ENCODE measurements at places on chromosomes 7 and 10. TPM values are rescaled to one million over a fixed set of nuclear protein-coding genes. Genes with fewer than 3 reads are reported as not detected.

The VWDE gene
- total RNA-seq: 0.55 TPM

DNA sequence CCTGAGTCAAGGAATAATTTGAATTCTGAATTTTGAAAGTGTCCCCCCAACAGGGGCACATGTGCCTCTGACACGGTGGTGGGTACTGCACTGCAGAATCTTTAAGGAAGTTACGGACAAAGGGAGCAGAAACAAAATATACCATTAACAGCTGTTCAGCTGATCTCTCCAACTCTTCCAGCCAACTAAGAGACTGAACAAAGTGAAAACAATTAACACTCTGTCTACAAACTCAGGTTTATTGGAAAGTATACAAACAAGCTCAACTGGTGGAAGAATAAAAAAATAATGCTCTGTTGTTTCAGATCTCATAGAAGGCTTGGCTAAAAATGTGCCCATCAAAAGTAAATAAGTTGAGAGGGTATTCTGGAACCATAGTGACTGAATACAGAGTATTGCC is 34.4 kb downstream of the ASB4 start:
- H3K27ac ChIP-seq: no peak overlapping the region
- H3K27me3 ChIP-seq: no peaks in the 10 kb centered on the region
- DNase-seq: no peak
- no peak overlapping the region for H3K4me3 ChIP-seq

- H3K27me3 ChIP-seq: no peaks in the 10 kb centered on the region
- no peak for DNase-seq
- H3K27ac ChIP-seq: no peak overlapping the region
These were observed 128.1 kb upstream of the ANK3 start for GRCh38 chr10:60517805-60518204.

- H3K36me3 ChIP-seq: no peaks in the 10 kb centered on the region
- no peak overlapping the region for H3K4me3 ChIP-seq
These were observed 565.5 kb upstream of the IGFBP3 start for GRCh38 chr7:46486256-46487206.

DNA sequence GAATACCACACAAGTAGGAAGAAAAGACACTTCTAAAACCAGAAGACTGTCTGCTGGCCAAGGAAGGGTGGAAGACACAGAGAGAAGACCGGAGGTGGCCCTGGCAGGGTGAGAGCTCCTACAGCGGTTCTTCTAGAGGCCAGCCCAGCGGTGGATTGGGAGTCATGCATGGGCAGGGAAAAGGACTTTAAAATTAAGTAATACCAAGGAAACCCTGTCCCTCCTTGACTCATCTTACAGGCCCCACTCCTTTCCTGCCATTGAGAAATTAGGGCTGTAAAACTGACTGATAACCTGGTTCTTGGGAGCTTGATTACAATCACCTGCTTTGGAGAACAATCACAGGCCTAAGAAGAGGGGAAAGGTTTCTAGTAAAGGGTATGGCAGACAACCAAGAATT is 16.1 kb downstream of the CALML3 start:
- H3K4me1 ChIP-seq: no peaks in the 10 kb centered on the region
- no peaks in the 10 kb centered on the region for H3K36me3 ChIP-seq
- H3K27me3 ChIP-seq: no peaks in the 10 kb centered on the region
- DNase-seq: no peak
- H3K4me3 ChIP-seq: no peak overlapping the region
- H3K27ac ChIP-seq: no peak overlapping the region

The SMARCD3 gene
- 2.1 TPM for total RNA-seq

The ADRA2A gene
- not detected for total RNA-seq

DNA sequence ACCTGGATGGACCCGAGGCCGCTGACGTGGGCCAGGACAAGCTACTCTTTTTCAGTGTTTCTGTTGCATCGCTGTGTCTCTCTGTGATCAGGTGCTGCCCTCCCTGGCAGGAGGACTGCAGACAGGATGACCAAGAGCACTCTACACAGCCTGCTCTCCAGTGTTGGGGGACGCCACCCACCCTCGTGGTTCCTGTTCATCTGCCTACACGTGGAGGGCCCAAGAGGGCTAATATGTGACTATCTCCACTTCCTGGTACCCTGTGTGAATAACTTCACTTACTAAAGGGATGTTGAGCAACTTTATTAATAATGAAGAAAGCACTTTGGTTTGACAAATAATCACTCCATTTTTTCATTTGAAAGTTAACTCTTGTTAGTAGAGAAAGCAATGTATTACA is 101.3 kb downstream of the EGFR start:
- no peaks in the 10 kb centered on the region for H3K27me3 ChIP-seq
- no peak overlapping the region for H3K4me3 ChIP-seq
- no peaks in the 10 kb centered on the region for H3K36me3 ChIP-seq
- H3K27ac ChIP-seq: no peak overlapping the region
